RKO (cell line): ENCODE measurements at places on chromosomes 11 and 22.

- no peak for DNase-seq
These were observed 117.3 kb upstream of the GRK3 start for GRCh38 chr22:25447067-25447685.

DNA sequence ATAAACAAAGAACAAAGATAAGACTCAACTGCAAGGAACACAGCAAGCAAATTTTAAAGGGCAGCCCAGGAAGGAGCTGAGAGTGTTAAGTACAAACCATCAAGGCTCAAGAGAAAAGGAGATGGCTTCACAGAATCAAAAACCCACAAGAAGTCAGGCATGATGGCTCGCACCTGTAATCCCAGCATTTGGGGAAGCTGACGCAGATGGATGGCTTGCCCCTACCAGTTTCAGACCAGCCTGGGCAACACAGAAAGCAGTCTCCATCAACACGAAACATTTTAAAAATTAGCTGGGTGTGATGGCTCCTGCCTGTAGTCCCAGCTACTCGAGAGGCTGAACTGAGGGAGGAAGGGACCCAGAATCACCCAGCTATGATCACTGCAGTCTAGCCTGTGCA is 32.6 kb downstream of the MAPK1 start:
- DNase-seq, result no peak

DNA sequence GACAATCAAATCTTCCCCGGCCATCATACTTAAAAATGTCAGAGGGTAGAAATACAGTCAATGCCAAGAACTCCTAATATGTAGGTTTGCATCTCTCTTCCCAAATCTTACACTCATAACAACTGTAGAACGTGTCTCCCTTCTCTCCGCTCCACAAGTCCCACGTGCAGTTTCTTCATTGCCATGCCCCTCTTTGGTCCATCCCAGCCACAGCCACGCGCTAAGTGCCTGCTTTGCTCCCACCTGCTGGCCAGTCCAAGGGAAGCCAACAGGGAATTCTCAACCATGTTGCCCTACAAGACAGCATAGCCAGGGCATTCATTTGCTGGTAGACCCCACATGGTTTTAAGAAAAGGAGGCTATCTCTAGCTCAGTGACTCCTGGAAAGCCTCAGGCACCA is 420.6 kb upstream of the ISX start:
- DNase-seq, result no peak

DNA sequence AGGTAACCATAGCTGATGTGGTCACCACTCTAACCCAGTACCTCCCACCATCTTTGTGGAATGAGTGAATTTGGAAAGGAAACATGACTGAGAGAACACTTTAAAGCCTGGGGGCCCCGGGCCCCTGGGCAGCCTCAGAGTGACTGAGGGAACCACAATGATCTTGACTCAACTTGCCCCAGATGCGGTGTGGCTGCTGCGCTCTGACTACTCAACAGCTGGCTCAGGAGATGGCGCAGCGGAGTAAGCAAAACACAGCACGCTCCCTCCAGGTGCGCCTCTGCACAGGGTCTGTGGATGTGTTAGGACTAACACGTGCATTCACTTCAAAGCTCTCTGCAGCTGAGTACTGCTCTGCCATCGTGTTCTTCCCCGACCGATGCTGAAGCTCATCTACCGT is 5.9 kb downstream of the RNF215 start:
- no peak for DNase-seq

DNA sequence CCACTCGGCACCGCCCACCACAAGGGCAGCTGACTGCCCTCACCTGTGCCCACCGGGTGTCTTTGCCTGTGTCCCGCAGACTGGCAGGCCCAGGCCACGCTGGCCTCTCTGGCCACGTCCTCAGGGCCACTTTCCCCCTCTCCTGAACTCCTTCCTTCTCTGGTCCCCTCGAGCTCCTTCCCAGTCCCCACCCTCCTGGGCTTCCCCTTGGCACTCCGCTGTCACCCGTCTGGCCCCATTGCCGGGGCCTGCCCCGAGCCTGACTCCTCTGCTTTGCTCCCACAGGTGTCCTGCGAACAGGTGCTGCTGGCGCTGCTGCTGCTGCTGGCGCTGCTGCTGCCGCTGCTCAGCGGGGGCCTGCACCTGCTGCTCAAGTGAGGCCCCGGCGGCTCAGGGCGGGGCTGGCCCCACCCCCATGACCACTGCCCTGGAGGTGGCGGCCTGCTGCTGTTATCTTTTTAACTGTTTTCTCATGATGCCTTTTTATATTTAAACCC is 14.2 kb downstream of the MCAT start:
- no peak for DNase-seq

DNA sequence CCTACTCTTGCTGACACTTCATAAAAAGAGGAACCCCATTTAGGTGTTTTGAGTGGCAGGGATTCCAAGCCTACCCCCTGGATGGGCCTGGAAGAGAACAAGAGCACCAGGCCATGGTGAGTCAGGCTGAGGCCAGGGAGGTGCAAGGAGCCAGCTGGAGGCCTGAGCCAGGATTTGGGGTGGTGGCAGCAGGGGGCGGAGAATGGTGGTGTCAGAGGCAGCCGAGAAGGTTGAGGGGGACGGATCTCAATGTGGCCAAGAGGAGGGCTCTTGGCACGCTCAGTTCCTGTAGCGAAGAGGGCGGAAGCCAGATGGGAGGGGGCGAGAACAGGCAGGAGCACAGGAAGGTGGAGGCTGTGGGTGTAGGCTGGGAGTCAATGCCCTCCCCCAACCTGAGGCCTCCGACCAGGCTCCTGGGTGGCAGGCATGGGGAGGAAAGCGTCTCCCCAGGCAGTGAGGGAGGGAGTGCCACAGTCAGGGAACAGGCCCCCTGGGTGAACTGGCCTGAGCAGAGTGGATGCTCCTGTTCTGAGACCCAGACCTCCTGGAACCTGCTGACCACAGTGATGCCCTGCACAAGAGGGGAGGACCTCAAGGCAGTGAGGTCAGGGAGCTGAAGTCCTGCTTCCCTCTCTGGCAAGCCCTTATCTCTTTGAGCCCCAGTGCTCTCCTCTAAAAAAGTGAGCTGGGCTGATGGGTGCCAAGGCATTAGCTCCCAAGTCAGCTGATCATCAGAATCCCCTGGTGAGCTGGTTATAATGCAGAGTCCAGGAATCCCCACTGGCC is 13.9 kb downstream of the RTN4RL2 start:
- DNase-seq, result peak; percentile 35

GRCh38 chr22:30447656-30448055 is 22.1 kb downstream of the MTFP1 start:
- no peak for DNase-seq
